ENCODE measurements at places on chromosomes 1 and 21.

GRCh38 chr1:33182401-33182841 is 578 bp upstream of the TRIM62 start:
- peak; percentile 68 for DNase-seq

- no peak for DNase-seq
Observed at GRCh38 chr1:228213917-228214808, 6.3 kb downstream of the OBSCN start.

DNA sequence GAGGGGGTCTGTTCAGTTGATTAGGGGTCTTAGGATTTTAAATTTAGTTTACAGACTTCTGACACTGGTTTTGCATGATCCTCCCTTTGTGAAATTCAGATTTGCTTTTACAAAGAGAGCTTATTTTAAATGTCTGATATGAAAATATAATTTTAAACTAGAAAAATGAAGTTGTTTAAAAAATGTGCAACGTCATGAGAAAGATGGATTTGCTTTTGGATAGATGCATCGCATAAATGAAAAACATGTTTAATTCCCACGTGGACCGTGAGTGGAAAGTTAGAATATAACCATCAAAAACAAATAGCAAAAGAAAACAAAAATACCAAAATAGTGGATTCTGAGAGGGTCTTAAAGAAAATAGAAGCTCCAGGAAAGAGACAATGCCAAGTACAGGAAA is 2.0 kb upstream of the OR2T3 start:
- no peak for DNase-seq

DNA sequence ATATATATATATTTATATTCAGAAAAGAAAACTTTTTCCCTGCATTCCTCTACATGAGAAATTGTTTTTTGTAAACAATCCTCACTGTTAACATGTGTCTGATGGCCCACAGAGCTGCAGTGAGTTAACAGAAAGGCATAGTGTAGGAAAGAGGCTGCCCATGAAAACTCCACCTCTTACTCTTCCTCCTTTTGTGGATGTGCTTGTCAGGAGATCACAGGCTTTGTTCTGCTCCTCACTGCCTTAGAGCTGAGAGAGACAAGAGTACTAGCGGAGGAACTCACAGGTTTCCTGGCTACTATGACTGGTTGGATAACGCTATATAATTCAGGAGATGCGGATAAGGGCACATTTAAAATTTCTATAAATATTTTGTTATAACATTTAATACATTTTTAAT is 200.6 kb downstream of the BRINP3 start:
- DNase-seq, result no peak

GRCh38 chr1:6094801-6095505 is 49.3 kb downstream of the KCNAB2 start:
- DNase-seq, result no peak

GRCh38 chr21:33939226-33939625 is 23.6 kb upstream of the ATP5PO start:
- peak; percentile 92 for DNase-seq

DNA sequence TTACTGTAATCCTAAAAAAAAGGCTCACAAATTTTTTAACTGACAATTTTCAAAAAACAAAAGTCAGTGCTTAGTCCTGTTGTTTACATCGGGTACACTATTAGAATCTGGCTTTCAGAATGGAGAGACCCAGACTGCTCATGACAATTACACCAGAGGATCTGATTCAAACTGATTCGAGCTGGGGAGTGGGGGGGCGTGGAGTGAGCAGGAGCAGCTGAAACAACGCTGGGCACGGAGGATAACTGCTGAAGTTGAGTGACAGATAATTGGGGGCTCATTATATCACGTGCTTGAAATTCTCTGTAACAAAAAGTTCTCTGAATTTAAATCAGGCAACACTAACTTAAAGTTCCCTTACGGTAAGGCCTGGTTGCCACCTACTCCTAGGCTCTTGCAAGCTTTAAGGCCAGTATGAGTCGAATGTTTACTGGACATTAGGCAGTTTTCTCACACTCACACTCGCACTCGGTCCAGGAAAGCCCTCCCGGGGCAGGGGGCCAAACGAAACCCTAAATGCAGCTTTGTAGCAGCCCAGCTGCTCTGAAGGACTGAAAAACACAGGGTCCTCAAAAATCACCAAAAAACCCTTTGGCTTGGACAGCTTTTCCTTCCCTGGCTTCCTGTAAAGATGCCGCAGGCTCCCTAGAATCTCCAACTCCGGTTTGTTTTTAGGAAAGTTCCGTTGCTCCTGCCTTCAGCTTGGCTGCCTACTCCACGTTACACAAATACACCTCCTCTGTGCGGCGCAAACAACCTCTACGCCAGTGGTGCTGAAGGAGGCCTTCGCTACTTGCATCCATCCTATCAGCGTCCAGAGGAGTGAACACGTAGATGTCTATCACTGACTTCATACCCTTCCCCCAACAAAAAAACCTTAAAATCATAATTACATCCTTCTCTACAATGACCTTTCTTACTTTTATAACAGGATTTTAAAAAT is 42.9 kb downstream of the CAPZB start:
- DNase-seq, result peak; percentile 55

DNA sequence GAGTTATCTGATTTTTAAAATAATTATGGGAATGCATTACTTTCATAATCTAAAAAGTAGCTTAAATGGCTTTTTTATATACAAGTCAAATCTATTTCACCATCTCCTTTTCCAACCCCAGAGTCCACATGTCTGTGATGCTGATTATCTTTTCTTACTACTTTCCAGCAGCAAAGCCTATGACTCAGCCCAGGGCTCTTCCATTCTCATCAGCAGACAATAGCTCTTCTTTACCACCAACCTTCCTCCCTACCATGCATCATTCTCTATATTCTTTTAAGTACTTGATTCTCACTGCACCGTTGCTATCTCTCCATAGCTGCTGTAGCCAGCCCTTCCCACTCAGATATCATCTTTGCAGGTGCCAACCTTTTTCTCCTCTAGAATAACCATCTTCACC is 61.3 kb downstream of the OVGP1 start:
- DNase-seq, result no peak

DNA sequence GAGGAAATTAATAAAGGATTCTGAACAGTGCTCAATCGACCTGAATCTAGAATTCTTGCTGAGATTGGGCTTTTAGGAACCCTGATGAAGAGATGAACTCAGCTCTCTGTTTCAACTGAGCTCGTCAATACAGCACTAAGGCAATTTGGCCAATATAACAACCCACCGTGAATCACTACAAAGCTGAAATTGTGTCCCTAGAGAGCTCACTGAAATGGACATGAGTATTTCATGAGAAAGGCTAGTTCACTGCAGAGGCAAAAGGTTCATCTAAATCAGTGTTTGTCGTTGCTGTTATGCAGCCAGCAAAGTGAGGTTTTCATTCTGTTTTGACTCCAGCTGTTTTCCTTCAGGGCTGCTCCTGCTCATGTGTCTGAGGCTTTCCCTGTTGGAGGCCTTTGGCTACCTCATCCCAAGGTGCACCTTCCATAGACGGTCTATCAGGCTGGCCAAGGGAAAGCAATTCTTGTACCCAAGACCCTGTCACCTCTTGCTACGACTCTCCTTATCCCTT is 83.5 kb downstream of the URB2 start:
- DNase-seq, result no peak

DNA sequence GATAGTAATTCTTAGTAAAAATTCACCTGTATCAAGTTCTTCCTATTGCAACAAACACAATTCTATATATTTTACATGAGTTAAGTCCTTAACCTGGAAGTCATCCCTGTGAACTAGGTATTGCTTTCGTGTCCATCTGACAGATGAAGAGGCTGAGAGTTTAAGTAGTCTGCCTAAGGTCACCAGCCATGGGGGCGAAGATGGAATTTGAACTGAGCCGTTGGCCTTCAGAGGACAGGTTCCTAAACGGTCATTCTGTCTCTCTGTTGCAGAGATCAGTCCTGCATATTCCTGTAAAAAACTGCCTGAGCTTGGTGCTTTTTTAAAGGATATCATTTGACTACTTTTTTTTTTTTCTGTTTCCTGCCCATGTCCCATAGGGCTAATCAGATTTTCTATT is 10.2 kb upstream of the POFUT2 start:
- no peak for DNase-seq

- no peak for DNase-seq
Observed at GRCh38 chr1:101221945-101222429, 14.8 kb upstream of the S1PR1 start.

GRCh38 chr1:156956333-156956732 is 35.9 kb downstream of the LRRC71 start:
- no peak for DNase-seq

DNA sequence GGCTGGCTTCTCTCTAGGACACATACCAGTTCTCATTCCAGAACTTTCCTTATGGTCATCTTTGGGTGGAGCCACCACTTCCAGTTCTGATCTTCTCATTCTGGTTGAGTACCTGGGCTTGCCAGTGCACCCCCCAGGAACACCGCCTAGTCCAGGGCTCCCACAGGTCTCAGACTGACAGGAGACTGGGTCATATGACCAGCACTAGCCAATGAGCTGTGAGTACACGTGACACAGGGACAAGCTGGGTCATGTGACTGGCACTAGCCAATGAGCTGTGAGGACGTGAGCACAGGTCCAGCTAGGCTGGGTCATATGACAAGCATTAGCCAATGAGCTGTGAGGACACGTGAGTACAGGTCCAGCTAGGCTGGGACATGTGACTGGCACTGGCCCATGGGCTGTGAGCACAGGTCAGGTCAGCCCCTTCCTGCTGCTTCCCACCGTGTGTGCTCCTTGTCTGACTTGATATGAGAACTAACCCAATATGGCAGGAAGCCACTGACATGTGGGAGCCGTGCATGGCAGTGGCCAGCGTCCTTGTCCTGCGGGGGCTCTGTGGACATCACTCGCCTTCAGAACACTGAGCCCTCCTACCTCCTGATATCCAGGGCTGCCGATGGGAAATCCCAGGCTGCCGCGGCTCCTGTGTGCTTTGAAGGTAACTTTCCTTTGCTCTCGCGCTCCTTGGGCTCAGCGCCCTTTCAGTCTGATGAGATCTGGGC is 22.7 kb downstream of the KRTAP10-1 start:
- peak; percentile 20 for DNase-seq

DNA sequence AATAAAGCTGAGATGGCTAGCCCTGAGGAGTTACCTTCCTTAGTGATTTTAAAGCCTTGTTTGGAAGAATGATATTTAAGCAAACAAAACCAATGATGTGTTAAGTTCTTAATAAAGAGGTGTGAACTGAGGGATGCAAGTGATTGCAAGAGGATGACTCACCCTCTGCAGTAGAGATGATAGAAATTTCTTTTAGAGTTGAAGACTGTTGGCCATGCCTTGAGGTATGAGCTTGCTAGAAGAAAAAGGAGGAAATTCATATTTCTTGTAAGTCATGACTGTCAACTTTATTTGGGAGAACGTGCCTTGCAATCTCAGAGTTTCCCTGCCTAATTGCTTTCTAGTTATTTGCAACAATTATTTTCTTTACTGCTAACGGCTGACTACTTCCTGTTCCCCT is 94.7 kb downstream of the PLA2G4A start:
- no peak for DNase-seq

DNA sequence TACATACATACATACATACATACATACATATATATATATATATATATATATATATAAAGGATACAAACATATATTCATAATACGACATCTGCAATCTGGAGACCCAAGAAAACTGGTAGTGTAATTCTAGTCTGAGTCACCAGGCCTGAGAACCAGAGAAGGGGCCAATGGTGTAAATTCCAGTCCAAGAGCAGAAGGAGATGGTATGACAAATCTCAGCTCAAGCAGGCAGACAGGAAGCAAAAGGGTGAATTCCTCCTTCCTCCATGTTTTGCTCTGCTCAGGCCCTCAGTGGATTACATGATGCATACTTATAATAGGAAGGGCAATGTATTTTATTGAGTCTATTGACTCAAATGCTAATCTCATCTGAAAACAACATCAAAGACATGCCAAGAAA is 1060.4 kb upstream of the TMPRSS15 start:
- no peak for DNase-seq

GRCh38 chr1:184919892-184920291 is 54.4 kb downstream of the NIBAN1 start:
- DNase-seq, result no peak

DNA sequence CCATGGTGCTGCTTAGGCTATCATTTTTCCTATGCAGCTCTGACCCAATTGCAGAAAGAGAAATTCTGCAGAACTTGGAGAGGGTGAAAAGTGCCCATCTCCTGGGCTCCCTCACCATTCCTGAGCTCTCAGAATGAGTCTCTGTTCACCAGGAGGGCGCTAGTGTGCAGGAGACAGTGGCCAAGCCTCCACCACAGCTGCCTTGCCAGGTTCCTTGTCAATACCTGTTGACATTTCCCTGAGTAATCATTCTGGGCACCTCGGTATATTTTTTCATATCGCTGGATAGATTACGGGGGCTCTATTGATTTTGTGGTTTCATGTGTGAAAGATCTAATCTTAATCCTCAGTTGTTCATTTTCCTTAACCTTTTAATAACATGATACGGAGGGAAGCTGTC is 13.0 kb upstream of the C8B start:
- DNase-seq, result no peak

- no peak for DNase-seq
Observed at GRCh38 chr1:198986036-198986435, 347.2 kb downstream of the PTPRC start.

- no peak for DNase-seq
Observed at GRCh38 chr1:59502009-59502691, 205.3 kb downstream of the FGGY start.

DNA sequence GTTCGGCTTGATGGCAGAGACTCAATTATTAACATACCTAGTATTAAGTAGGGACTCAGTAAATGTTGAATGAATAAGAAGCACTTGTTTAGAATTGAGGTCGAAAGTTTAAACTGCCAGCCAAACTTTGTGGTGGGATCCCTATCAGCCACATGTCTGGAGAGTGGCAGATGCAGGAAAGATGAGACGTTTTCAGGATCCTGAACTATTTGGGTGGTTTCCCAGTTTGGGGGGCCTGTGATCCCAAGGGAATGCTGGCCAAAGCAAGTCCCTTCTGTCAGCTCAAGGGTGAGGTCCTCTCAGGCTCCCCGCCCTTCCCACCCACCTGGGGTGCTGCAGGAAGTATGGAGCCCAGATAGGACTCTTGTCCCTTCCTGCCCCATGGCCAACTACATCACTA is 38.6 kb downstream of the KCNC4 start:
- no peak for DNase-seq

- no peak for DNase-seq
Observed at GRCh38 chr1:203486618-203487370, 7.2 kb upstream of the OPTC start.

GRCh38 chr1:155174324-155175280 is 953 bp downstream of the TRIM46 start:
- DNase-seq, result peak; percentile 91

- DNase-seq, result peak; percentile 45
Observed at GRCh38 chr1:7060745-7061144, 275.5 kb downstream of the CAMTA1 start.

GRCh38 chr1:169089776-169090175 is 16.7 kb upstream of the ATP1B1 start:
- DNase-seq, result no peak

DNA sequence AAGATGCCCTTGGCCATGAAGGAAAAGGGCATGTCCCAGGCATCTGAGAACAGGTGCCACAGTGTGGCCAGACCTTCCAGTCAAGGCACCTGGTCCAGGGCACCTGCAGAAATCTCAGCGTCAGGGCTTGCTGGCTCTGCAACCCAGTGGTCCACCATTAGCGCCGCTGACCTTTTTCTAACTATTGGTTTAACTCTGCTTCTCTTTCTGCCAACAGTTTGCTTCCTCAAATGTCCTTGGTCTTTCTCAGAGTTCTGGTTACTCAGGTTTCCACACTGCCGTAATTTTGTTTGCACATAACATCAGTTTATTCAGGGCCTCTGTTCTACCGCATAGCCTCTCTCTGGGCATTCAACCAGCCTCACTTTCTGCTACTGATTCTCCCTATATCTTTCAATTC is 16.5 kb upstream of the FYB2 start:
- no peak for DNase-seq
